Stimulated activated CD4-positive, alpha-beta T cell treated with anti-CD3 and anti-CD28 coated beads, TNF-alpha, amount 100 ng/mL, for 24 hours (primary cell): ENCODE measurements at places on chromosomes 13 and 19.

- DNase-seq = no peak
Observed at GRCh38 chr13:103878891-103879605, 812.8 kb upstream of the SLC10A2 start.

DNA sequence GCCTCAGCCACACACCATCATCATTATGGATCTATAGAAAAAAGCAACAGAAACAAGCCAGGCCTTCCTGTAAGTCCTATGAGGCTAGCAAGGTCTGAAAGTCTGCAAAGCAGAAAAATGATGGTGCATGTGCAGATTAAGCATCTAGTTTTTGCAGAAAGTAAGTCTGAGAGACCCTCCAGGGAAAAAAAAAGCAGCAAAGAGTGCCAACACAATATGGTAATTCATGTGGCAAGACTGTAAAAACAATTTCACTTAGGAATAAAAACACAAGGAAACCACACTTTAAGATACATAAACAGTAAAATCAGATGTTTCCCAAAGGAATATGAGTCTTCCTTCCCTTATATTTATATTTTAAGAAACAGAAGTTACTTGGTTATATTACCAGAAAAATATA lies 112.3 kb upstream of the FBXL3 start:
- DNase-seq = no peak

- DNase-seq = no peak
Observed at GRCh38 chr13:97194479-97194878, 27.7 kb upstream of the MBNL2 start.

DNA sequence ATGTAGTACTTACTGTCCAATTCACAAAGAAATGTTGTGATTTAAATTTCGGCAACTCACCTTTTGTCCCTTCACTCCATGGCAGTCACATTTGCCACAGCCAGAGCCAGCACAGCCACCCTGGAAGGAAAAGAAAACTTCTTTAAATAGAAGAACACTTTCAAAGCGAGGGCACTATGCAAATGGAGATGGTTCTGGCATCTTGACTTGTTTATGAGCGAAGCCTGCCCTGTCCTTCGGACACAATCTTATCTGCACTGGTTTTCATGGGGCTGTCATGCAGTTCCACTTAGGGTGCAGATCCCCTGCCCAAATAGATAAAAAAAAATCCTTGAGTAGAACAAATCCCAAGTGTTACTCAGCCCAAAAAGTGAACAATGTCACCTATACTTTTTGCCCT lies 64.3 kb downstream of the COL4A1 start:
- no peak for DNase-seq

DNA sequence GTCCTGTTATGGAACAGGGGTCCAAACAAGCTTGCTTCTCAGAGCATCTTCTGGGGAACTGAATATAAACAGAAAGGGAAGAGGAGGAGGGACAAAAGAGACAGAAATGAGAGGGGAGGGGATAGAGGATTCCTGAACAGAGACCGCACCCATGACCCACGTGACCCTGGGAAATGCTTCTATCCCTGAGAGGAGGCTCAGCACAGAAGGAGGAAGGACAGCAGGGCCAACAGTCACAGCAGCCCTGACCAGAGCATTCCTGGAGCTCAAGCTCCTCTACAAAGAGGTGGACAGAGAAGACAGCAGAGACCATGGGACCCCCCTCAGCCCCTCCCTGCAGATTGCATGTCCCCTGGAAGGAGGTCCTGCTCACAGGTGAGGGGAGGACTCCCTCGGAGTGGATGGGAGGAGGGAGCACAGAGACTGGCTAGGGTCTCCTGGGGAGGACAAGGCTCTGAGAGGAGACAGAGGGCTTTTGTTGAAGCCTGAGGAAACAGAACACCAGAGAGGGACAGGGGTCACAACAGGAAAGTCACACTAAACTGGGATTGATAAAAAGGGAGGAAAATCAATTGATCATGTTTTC lies at the start of gene CEACAM6:
Gene CEACAM6 (plus strand): TSS at position 203 of the 586 bp plus-strand sequence. CDS start 109 bp downstream, at position 312.
- DNase-seq = no peak

GRCh38 chr13:103908911-103909310 lies 842.7 kb upstream of the SLC10A2 start:
- DNase-seq = no peak

DNA sequence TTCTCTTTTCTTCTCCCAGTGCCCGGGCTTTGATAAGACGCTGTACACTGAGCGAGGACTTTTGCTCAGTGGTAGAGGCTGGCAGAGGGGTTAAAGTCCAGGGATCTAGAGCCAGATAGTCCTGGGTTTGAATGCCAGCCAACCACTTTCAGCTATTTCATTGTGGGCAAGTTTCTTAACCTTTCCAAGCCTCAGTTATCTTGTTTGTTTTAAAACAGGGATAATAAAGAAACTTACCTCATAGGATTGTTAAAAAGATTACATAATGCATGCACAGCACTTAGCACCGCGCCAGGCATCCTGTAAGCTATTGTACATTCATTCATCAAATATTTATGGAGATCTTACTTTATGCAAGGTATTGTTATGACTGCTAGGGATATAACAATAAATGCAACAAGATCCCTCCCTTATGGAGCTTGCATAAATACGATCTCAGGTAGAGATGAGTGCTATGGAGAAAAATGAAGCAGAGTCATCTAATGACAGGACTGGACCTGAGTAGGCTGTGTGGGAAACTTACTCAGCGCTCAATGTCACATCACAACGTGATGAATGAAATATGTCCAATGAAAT lies 70.8 kb downstream of the LNX2 start:
- DNase-seq = no peak

- no peak for DNase-seq
Observed at GRCh38 chr13:49789968-49790367, 2.5 kb downstream of the KPNA3 start.

DNA sequence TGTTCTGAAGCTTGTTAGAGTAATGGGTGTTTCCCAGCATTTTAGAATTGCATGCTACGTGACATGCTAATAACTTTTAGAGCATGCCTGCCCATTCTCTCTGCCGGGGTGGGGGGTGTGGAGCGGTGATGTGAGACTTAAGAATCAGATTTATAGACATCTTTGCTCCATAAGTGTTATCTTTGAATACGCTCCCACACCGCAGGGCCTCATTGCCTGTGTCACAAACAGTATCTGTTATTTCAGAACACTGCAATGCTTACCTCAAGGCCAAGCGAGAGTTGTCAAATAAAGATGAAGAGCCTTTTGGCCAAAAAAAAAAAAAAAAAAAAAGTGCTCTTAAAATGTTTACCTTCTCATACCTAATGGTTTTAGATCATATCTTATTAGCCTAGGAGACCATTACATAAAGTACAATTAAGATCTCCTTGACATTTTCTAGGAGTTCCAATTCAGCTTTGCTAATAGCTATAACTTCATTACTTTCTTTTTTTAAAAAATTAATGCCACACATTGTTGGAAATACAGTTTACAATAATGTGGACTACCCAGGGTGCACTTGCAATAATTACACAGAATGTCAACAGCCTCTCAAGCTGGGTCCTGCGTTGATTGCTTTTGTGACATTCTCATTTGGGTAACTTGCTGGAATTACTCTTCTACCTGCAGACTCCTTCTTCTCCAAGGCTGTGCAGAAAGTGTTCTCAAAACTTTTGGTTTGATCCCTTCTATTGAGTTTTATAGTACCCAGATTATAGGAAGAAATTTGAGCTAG lies 525.3 kb downstream of the KLF12 start:
- no peak for DNase-seq

DNA sequence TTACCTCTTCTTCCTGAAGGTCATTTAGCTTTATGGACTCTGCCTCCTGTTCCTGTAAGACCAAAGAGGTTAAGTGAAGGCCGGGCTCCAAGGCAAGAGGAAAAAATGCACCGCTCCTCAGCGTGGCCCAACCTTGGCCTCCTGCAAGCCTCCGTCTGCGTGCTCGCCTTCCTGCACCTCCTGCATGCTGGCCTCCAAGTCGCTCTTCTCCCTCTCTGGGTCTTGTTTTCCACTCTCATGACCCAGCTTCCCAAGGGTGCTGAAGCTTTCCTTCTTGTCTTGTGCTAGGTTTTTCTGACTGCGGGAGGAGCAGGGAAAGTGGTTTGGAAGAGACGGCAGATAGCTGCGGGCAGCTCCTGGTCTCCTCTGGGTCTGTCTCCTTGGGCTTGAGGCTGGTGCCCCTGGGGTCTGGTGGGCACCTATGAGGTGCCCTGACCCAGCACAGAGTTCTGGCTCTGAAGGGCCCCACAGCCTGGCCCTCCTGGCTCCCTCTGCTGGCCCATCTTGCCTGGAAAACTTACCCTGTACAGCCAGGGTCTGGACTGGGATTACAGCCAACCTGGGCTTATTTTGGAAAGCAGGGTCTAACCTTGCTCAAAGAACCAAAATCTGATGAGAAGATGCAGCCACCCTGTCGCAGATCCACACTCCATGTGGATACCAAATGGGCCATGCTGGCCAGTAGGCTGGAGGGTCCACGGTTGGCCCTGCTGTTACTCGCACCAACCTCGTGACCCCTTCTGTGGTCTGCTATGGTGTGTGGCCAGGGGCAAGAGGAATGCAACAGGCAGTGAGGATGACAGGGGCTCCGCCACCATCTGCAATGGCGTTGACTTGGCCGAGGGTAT lies 5.2 kb downstream of the C13orf46 start:
- no peak for DNase-seq

DNA sequence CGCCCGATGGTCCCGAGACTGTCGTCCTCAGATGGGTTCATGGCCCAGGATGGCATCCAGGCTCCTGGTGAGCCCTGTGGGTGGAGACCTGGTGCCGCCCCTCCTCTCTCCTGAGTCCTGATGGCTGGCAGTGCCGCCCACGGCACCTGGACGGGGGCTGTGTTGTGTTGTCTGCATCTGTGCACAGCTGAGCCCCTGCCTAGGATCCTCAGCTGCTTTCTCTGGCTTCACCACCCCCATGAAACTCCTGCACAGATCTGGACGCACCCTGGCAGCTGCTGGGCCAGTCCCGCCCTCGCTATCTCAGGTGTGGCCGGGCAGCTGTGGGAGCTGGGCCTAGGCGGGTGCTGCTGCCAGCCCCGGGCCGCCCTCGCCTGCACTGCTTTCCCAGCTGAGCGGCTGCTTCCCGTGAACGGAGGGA lies 27.7 kb downstream of the MCF2L start:
- no peak for DNase-seq

- no peak for DNase-seq
Observed at GRCh38 chr13:39317291-39317690, 279.0 kb downstream of the NHLRC3 start.

DNA sequence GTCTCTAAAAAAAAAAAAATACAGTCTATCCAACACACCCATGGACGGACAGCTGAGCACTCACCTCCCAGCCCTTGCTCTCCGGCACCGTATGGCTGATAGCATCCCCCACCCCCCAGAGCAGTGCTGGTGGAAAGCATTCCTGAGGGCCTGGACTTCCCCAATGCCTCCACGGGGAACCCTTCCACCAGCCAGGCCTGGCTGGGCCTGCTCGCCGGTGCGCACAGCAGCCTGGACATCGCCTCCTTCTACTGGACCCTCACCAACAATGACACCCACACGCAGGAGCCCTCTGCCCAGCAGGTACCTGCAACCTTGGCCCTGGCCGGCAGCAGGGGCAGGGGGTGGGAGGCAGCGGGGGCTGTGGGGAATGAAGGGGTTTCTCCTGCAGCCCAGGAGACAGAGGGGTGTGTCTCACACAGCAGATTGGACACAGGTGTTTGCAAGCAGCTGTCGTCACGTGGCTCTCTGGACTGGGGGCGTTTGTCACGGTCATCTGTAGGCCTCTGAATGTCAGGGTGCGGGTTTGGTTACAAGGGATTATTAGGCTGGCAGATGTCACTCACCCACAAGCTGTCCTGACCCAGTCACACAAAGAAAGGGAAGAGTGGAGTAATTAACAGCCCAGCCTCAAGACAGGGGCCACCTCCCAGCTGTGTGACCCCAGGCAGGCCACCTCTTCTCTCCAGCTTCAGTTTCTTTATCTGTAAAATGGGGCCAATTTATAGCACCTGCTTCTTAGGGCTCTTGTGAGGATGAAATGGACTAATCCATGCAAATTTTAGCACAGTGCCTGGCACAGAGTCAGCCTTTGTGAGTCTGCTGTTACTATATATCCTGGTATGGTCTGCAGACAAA lies 19.3 kb downstream of the PLD3 start:
- no peak for DNase-seq

DNA sequence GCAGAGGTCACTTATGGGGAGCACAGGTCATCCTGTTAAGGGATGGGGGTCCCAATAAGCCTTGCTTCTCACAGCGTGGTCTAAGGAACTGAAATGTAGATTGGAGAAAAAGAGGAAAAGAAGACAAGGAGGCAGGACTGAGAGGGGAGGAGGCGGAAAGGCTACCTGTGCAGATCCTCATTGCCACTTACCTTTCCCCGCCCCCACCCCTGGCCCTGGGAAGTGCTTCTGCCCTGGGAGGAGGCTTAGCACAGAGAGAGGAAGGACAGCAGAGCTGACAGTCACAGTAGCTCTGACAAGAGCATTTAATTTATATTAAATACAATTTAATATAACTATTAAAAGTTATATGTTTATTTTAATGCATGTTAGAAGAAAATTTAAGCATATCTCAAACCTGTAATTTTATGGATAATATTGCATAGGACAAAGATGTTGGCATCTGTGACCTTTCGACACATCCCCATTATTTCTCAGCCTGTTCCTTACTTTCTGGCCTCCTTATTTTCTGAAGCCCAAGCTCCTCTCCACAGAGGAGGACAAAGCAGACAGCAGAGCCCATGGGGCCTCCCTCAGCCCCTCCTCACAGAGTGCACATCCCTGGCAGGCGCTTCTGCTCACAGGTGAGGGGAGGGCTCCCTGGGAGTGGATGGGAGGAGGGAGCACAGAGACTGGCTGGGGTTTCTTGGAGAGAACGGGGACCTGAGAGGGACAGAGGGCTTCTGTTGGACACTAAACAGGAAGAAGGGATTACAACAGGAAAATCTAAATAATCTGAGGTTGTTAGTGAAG lies 23.4 kb downstream of the CEACAM21 start:
- no peak for DNase-seq

DNA sequence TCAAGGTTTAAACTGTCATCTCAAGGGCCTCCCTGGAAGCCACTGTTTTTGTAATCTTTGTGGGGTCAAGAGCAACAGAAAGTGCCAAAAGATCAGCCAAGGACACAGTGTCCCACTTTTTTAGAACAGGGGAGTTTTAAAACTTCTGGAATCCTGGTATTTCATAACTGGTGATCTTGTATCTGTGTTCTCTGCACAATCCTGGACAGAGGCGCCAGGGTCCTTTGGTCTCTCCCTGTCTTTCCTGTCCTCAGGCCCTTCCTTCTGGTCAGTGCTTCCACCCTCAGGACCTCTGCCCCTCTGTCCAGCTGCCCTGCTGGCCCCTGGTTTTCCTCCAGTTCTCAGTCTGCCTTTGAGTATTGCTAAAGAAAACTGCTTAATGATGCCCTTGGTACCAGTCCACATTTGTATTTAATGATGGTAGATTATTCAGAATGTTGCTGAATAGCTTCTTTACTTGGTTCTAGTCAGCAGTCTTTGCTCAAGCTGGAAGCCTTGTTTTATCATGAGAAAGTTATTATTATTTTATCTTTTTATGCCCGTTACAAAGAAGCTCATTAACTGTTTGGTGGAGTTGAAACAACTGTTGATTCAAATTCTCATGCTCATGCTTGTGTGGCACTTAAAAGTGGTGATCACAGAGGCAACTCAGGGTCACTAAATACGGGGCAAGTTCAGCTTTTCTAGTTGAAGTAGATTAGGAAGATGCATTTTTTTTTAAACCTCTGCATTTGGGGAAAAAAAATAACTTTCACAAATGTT lies 47.5 kb downstream of the WASF3 start:
- DNase-seq = no peak

- DNase-seq = no peak
Observed at GRCh38 chr19:5916181-5916708, 2.2 kb downstream of the CAPS start.
